Activated T-cell treated with anti-CD3 and anti-CD28 coated beads, Interleukin-2, amount 50 U/mL, for 4 hours (primary cell): ENCODE measurements at places on chromosomes 3 and 15.

DNA sequence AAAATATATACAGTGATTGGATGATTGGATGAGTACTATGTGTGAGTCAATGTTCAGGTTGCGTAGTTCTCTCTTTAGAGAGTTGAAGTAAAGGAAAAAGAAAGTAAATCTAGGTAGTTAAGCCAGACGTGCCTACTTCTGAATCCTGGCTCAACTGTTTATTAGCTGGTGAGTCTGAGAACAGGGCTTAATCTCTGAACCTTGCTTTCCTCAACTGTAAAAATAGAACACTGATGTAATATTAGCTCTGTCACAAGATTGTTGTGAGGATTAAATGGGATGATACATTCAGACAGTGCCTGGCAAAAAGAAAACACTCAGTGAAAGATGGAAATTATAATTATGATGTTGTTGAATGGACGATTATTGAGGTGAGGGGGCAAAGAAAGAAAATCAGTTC lies 413.4 kb downstream of the MAGI1 start:
- DNase-seq = no peak

- no peak for DNase-seq
Measured at GRCh38 chr3:194998948-194999347, 272.0 kb downstream of the XXYLT1 start.

GRCh38 chr3:176988795-176989194 lies 208.5 kb downstream of the TBL1XR1 start:
- no peak for DNase-seq

- DNase-seq = no peak
Measured at GRCh38 chr3:162605651-162606204, 1109.1 kb downstream of the OTOL1 start.

GRCh38 chr15:59298854-59299250 lies 73.8 kb downstream of the MYO1E start:
- DNase-seq = no peak

- DNase-seq = no peak
Measured at GRCh38 chr3:42892807-42893206, 13.1 kb upstream of the ZNF662 start.

DNA sequence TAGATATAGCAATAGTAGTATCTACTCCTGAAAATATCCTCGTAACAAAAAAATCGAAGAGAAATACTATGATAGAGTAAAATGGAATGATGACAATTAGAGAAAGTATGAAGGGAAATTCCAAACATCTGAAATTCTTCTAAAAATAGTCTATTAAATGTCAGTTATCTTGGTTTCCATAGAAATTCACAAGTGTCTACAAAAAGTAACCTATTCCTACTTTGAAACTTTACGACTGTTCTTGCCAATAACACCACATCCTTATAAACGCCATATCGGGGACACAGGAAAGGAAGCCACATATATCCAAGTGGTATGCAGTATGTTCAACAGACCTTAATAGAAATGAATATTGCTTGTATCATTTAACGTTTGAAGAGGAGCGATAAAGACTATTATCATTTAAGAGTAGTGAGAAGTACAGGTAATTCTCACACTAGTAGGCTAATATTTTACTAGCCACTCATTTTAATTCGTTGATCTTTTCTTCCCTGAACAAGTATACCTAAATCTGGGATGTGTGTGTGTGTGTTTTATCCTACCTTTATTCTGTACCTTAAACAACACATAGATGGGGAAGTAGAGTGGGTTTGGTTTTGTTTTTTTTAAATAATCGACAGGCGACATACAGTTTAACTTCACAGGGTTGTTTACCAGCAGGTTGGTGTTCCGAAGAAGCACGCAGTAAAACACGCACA lies 1.2 kb downstream of the GPR176 start:
- no peak for DNase-seq

DNA sequence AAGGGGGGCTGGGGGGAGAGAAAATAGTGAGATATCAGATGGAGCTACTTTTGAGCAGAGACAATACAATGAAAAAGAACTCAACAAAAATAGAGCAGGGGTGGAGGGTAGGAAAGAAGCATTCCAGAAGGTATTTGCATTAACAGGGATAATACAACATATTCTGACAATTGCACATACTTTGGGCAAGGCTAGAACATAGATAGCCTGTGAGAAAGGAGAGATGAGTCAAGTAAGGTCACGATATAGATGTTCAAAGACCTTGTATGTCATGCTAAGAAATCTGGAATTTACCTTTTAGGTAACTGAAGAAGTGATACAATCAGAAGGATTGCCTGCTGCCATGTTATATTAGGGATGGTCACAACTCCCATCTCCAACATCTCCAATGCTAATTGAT lies 155.2 kb downstream of the GSK3B start:
- no peak for DNase-seq

DNA sequence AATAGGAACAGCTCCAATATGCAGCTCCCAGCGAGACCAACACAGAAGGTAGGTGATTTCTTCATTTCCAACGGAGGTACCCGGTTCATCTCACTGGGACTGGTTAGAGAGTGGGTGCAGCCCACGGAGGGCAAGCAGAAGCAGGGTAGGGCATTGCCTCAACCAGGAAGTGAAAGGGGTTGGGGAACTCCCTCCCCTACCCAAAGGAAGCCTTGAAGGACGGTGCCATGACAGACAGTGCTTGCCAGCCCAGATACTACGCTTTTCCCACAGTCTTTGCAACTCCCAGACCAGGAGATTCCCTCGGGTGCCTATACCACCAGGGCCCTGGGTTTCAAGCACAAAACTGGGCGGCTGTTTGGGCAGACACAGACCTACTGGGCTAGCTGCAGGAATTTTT lies 576.9 kb upstream of the NECTIN3 start:
- no peak for DNase-seq

- no peak for DNase-seq
Measured at GRCh38 chr3:34780294-34780693, 859.0 kb upstream of the ARPP21 start.

- DNase-seq = no peak
Measured at GRCh38 chr3:101671014-101671413, 5.9 kb downstream of the ZBTB11 start.

GRCh38 chr15:99413955-99414754 lies 151.6 kb upstream of the MEF2A start:
- no peak for DNase-seq

DNA sequence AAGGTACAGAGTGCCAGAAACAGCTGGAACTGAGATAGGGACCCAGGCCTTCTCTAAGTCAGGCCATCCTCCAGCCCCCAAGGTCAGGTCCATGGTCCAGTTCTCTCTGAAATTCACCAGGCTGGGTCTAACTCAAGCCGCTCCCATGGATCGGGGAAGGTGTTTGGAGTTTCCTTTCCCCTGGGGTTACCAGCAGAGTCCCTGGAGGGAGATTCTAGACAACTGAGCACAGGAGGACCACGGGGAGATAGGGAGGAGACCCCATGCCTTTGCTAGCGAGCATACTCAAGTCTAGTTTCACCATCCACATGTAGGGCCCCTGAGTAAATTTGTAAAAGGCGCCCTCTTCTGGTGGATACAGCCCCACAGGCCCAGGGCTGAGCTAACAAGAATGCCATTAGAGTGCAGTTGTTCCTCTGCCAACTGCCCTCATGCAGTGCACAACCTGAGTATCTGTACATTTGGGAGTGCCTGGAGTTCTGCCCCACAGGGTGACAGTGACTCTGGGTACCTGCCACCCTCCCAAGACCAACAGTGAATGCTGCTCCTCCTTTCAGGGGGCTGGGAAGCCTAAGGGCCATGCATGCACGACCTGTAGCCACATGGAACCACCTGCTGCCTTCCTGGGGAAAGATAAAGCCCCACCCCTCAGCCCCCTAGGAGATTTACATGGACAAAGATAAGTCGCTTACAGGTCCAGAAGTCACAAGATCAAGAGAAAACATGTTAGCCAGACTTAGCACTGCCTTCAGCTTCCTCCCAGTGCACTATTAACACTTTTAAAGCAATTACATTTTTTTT lies 89.0 kb downstream of the IQSEC1 start:
- DNase-seq = peak; percentile 48

- no peak for DNase-seq
Measured at GRCh38 chr3:79597709-79598108, 170.1 kb downstream of the ROBO1 start.

DNA sequence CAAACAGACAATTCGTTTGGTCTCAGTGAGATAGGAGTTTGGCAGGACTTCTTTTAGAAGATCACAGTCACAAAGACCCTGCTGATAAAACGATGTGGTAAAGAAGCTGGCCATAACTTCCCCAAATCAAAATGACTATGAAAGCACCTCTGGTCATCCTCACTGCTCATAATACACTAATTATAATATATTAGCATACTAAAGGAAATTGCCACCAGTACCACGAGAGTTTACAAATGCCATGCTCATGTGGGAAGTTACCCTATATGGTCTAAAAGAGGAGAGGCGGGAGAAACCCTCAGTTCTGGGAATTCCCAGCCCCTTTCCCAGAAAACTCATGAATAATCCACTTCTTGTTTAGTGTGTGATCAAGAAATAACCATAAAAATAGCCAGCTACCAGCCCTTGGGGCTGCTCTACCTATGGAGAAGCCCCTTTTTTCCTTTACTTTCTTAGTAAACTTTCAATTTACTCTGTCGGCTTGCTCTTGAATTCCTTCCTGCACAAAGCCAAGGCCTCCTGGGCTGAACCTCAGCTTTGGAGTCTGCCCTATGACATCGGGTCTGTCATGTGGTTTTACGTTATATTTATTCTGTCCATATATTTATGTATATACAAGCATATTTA lies 115.8 kb upstream of the IGSF10 start:
- DNase-seq = no peak

DNA sequence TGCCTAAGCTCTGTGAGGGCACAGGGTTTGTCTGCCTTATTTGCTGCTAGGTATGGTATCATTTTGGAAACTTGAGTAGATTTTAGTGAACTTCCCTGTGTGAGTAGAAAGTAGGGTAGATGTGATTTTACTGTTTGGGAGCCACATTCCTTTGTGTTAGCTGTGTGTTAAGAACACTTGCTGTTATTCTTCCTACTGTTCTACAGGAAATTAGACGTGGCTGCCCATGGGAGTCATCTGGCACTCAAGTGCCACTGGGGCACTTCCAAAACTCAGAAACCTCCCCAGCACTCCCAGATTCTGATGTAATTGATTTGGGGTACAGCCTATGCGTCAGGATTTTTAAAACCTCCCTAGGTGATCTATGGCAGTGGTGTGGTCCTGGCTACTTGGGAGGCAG lies 369.9 kb upstream of the C2CD4B start:
- DNase-seq = no peak

- no peak for DNase-seq
Measured at GRCh38 chr15:60065951-60066350, 61.8 kb downstream of the FOXB1 start.

DNA sequence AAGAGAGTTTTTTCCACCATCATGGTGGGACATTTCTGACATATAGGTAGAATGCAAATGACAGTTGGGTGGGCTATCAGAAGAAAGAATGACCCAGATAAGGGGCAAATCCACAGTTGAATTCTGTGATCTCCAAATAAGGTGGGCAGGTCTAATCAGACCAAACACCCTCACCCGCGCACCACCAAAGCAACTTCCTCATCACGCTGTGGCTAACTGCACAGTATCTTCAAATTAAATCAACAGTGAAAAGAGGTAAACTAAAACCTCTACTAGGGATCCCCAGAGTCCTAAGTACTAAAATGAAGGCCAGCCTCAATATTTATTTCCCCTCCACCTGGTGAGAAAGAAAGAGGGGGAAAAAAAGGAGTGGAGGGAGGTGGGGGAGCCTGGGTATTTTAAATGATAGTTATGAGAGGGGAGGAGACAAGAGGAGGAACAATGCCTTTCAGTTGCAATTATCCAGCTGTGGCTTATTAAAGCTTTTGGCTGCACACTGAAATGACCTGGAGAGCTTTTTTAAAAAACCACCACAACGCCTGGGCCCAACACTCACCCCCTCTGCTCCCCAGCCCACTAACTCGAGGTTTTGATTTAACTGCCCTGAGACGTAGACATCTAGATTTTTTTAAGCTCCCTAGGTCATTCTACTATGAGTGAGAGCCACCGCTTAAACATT lies 61.0 kb downstream of the LRIG1 start:
- no peak for DNase-seq

GRCh38 chr3:17038900-17039553 lies 154.3 kb downstream of the PLCL2 start:
- no peak for DNase-seq

- no peak for DNase-seq
Measured at GRCh38 chr3:14453876-14454638, 51.7 kb downstream of the SLC6A6 start.

DNA sequence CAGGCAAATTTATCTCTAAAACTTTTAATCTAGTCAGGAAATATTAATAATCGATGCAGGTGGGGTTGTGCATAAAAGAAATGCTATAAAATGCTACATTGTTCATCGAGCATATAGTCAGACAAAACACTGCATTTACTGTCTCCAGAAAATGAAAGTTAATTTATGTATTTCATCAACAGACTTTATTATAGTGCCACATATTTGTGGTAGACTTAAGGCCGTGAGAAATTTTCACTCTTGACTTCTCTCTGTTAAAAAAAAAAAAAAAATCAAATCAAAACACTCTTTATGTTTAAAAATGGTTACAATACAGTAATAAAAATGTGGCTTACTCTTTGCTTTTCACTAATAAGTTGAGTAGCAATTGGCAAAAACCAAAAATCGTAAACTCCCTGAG lies 67.4 kb downstream of the RBMS3 start:
- no peak for DNase-seq

DNA sequence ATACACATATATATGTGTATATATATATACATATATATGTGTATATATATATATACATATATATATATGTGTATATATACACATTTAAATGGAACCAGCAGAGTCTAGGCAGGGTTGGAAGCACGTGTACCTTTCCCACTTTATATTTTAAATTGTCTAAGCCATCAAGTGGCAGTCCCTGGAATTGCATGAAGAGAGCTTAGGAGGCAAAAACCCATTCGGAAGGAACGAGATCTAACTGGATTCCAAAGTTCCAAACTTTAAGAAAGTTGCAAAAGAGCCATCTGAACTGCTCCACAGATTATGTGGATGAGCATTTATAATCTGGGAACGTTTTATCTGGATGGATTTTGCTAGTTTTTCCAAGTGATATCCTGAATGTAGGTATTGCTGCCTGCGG lies 186.5 kb downstream of the FOXP1 start:
- DNase-seq = no peak

GRCh38 chr3:155018621-155019330 lies 61.3 kb upstream of the MME start:
- DNase-seq = no peak

GRCh38 chr3:53230041-53230621 lies 25.7 kb downstream of the TKT start:
- no peak for DNase-seq

DNA sequence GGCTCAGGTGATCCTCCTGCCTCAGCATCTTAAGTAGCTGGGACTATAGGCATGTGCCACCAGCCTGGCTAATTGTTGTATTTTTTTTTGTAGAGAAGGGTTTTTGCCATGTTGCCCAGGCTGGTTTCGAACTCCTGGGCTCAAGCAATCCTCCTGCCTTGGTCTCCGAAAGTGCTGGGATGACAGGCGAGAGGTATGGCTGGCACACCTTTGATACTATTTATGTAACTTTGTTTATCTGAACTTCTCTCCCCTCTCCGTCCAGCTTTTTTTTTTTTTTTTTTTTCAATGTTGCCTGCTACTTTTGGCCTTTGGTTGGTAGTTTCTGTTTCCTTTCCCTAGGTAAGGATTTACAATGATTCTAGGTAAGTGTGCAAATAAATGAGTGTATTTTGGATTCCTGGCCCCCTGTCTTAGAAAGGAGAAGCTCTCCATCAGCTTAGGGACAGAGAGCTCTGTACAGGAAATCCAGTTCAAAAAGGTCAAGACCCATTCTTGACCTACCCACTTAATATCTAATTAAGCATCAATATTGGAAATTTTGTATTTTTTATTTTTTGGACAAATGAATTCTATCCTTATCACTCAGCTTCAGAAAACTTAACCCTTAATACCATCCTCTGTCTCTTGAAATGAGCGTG lies 6.8 kb downstream of the ARL6IP5 start:
- DNase-seq = no peak
